Stimulated activated CD8-positive, alpha-beta memory T cell treated with anti-CD3 and anti-CD28 coated beads, Interleukin-4, amount 100 ng/mL, for 1 hour (primary cell): ENCODE measurements at places on chromosomes 11 and 22.

DNA sequence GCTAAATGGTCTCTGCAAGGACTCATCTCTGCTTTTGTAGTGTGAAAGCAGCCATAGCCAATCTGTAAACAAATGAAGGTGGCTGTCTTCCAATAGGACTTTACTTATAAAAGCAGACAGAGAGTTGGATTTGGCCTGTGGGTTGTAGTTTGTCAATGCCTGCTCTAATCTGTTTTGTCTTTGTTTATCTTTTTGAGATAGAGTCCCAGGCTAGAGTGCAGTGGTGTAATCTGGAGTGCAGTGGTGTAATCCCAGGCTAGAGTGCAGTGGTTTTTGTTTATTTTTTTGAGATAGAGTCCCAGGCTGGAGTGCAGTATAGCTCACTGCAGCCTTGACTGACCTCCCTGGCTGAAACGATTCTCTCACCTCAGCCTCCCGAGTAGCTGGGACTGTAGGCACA is 8.6 kb downstream of the PPP6R3 start:
- no peak for DNase-seq

GRCh38 chr11:32200136-32200847 is 109.4 kb downstream of the RCN1 start:
- DNase-seq = no peak

- DNase-seq = no peak
Measured at GRCh38 chr22:25536589-25536988, 27.9 kb upstream of the GRK3 start.

DNA sequence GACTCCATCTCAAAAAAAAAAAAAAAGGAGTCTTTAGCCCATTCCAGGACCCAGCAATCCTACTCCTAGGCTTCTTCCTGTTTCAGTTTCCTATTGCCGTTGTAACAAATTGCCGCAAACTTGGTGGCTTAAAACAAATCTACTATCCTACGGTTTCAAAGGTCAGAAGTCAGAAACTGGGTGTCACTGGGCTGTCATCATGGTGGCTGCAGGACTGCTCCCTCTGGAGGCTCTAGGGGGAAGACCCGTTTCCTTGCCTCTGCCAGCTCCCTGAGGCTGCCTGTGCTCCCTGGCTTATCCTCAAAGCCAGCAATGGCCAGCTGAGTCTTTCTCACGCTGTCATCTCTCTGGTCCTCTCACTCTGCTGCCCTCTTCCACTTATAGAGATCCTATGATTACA is 8.7 kb upstream of the DAGLA start:
- no peak for DNase-seq

- DNase-seq = no peak
Measured at GRCh38 chr11:86816251-86816726, 15.9 kb downstream of the PRSS23 start.
